Endothelial cell of coronary artery (primary cell): ENCODE measurements at places on chromosomes 12 and 14. TPM values are rescaled to one million over a fixed set of nuclear protein-coding genes. Genes with fewer than 3 reads are reported as not detected.

The RNASE3 gene
- total RNA-seq, result not detected in 2 replicates

The PAPLN gene
- 1.5 and 2.7 TPM in 2 replicates for total RNA-seq

The RXYLT1 gene
- total RNA-seq, result 7.9 and 9.7 TPM in 2 replicates

The ZNF605 gene
- 4.4 and 9.1 TPM in 2 replicates for total RNA-seq

The COX8C gene
- total RNA-seq, result not detected in 2 replicates

The MYH7 gene
- not detected in 2 replicates for total RNA-seq

The NANOG gene
- total RNA-seq, result not detected in 2 replicates

The TBC1D30 gene
- total RNA-seq, result 10.1 and 13.6 TPM in 2 replicates

The BDKRB1 gene
- total RNA-seq, result not detected in 2 replicates
